Peyer's patch (tissue), 4 donors: ENCODE measurements at places on chromosomes 12 and 14. TPM values are rescaled to one million over a fixed set of nuclear protein-coding genes. Genes with fewer than 3 reads are reported as not detected.
A peak's percentile ranks its signal among the peaks of the same experiment; 100 is the strongest.

DNA sequence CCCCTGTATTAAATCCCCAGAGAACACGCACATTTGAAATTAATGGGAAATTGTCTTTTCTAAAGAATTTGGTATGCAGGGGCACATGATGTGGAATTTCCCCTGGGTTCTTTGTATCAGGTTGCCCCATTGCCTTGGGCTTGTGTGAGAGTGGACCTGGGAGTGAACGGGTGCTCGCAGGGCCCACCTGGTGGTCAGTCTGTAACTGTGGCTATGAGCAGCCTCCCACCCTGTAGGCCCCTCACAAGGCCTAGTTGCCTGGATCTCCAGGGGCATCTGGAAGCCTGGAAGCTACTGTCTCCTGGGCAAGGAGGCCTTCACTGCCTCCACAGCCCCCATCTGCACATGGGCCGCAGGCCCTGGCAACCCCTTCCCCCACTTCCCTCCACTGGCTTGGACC lies 96.7 kb downstream of the SLC25A47 start:
- no peak for DNase-seq

- DNase-seq = no peak
These were observed 75.5 kb upstream of the CAND1 start for GRCh38 chr12:67193704-67194103.

- no peak for DNase-seq
These were observed 174.3 kb upstream of the KRR1 start for GRCh38 chr12:75685617-75686225.

GRCh38 chr12:16154990-16155389 lies 122.5 kb downstream of the SLC15A5 start:
- no peak for DNase-seq

DNA sequence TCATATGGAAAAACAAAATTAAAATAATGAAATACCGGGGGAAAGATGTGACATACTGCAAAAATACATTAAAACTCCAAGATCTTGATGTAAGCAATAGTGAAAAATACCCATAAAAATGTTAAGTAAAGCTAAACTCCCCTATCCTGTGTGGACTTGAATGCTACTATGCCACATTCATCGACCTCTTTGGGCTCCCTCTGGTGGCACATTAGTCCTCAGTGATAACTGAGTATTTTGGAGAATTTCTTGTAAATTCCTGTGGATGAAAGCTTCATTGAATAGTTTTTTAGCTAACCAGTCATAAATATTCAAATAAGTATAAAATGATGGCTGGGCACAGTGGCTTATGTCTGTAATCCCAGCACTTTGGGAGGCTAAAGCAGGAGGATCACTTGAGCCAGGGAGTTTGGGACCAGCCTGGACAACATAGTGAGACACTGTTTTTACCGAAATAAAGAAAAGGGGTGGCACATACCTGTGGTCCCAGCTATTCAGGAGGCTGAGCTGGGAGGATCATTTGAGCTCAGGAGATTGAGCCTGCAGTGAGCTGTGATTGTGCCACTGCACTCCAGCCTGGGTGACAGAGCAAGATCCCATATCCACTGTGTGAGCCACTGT lies 42.4 kb upstream of the SGPP1 start:
- DNase-seq = peak; percentile 83

GRCh38 chr12:94873734-94874517 lies 129.6 kb downstream of the NDUFA12 start:
- DNase-seq = no peak

- DNase-seq = no peak
These were observed 110.9 kb upstream of the DNM1L start for GRCh38 chr12:32568228-32568627.

DNA sequence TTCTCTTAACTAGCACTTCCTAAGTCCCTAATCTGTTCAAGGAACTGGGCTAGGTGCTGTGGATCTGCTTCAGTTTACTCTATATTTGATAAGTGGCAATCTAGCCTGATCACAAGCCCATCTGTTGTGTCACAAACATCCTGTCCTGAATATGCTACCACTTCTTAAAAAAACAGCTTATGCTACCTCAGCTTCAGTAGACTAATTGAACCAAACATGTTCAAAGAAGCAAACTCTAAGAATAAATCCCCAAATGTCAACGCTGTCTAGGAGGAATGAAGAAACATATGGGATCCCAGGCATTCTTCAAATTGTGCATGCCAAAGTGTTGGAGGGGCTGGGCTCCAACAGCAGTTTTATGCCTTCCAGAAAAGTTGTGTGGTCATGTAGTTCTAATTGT lies 10.4 kb upstream of the KCNH5 start:
- no peak for DNase-seq

DNA sequence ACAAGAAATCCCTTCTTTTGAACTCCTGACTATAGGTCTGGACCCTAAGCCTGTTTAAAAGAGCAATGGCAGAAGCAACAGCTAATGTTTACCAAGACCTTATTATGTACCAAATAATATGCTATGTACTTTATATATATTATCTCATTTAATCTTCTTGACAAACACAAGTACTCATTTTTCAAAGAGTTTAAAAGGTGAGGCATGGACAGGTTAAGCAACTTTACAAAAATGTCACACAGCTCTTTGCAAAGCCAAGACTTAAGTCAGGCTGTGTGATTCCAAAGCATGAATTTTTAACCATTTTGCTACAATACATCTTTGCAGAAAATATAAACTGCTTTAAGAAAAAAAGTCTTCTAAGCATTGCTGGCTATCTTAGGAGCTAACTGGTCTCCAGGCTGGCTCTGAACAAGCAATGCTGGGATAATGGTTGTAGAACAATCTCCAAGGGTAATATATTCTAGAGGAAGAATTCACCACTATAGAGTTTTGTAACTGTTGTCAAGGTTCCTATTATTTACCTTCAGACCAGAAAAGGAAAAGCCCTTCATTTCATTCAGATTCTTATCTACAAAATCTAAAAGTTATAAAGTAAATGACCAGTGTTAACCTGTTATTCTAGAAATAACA lies 22.1 kb downstream of the SYNJ2BP start:
- no peak for DNase-seq

DNA sequence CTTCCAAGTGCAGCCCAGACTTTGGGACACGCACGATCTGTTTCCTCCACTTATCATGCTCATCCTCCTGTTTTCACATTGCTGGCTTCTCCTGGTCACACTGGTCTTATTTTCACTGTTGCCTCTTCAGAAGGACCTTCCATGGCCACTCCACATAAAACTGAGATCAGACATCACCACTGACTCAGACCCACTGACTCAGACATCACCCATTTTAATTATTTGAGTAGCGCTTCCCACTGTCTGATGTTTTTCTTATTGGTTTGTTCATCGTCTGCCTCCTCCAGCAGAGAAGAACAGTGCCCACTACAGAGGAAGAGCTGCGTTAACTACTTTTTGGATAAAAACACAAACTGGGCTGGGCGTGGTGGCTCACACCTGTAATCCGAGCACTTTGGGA lies 270.5 kb upstream of the PWP1 start:
- no peak for DNase-seq

GRCh38 chr12:129631316-129631715 lies 272.5 kb downstream of the TMEM132D start:
- DNase-seq = no peak

DNA sequence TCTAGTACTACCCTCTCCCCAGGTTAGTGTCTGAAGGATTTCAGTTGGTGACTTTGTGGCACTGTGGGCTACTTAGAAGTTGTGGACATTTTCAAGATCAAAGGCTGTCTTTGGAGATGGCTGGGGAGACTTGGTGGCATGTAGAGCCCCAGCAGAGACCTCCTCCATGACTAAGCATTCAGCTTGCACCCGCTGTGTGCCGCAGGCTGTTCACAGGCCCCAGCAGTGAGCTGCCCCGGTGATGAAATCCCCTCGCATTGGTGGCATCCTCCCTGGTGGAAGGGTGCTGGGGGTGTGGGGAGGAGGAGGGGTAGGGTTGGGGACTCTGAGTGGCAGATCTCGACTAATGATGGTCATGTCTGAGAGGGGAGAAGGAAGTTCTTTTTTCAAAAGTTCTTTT lies 173.9 kb downstream of the TSPAN9 start:
- no peak for DNase-seq

- no peak for DNase-seq
These were observed 30.8 kb downstream of the GPR19 start for GRCh38 chr12:12665194-12665593.

- no peak for DNase-seq
These were observed 68.6 kb downstream of the RFLNA start for GRCh38 chr12:124363353-124363965.

DNA sequence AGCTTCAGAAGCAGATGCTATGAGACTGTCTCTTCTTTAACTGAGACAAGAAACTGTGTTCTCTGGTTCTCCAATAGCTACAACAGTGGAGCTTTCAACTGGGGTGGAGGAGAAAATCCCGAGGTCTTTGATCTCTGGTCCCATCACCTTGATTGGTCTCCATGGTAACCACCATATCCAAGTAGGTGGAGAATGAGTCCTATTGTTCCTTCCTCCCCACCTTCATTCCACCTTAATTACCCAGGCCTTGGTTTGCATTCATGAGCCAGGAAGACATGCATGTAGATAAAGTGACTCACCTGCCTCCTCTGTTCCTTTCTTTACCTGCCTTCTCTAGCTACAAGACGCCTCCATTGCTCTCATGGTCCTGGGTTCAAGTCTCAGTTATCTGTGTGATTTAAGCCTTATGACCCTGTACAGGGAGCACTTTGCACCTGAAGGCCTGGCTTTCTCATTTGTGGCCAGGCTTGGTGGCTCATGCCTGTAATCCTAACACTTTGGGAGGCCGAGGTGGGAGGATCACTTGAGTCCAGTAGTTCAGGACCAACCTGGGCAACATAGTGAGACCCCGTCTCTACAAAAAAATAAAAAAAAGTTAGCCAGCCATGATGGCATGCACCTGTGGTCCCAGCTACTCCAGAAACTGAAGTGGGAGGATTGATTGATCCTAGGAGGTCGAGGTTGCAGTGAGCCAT lies 157.7 kb upstream of the TBX3 start:
- DNase-seq = no peak

DNA sequence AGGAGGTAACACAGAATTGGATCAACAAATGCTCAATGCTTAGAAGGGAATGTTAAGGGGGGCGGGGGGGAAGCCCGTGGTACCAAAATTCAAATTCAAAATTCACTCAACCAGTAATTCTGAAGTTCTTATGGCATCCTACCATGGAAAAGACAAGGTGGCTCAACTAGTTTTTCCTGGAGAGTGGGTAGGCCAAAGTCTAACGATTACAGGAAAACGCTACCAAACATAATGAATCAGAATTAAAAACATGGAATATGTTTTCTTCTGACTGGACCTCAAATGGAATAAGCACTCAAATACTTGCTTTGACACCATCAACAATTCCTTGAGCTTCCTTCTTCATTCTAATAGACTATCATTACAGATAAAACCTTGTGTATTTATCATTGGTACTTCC lies 2.3 kb downstream of the NACA start:
- no peak for DNase-seq

GRCh38 chr12:106246891-106247673 lies 738 bp downstream of the CKAP4 start:
- DNase-seq = peak; percentile 77

DNA sequence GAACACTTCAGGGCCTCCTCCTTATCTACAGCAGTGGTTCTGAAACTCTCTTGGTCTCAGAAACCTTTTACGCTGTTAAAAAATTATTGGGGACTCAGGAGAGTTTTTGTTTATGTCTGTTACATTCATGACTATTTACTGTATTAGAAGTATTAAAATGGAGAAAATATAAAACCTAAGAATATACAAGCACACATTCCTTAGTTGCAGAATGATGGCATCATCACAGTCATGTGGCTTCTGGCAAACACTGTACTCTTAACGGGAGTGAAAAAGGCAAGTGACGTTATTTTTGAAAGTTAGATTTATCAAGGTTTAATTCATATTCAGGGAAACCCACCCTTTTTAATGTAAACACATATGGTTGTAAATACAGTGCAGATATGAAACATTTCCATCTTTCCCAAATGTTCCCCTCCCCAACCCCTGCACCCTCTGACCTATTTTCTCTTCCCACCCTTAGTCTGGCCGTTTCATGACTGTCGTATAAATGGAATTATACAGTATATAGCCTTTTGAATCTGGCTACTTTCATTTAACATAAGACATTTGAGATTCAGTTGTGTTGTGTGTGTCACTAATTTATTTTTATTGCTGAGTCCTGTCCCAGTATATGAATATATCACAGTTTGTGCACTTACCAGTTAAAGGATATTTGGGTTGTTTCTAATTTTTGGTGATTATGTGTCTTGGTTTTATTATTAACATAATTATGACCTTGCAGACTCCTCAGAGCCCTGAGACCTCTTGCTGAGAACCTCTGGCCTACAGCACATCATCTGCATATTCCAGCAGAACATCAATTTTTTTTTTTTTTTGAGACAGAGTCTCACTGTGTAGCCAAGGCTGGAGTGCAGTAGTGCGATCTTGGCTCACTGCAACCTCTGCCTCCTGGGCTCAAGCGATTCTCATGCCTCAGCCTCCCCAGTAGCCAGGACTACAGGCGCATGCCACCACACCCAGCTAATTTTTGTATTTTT lies 457.0 kb downstream of the PCNX1 start:
- no peak for DNase-seq

- peak; percentile 67 for DNase-seq
These were observed 123.0 kb upstream of the PZP start for GRCh38 chr12:9331218-9331626.

- peak; percentile 48 for DNase-seq
These were observed 8.8 kb downstream of the PTPN6 start for GRCh38 chr12:6959805-6960592.

GRCh38 chr12:105840384-105840783 lies 298.4 kb downstream of the NUAK1 start:
- no peak for DNase-seq

GRCh38 chr14:54669721-54670561 lies 103.0 kb downstream of the SAMD4A start:
- DNase-seq = no peak

Gene TAC3
- 9.6 TPM for total RNA-seq

Gene GZMB
- total RNA-seq = not detected

Gene MIPOL1
- total RNA-seq = 5.6 TPM

Gene LGR5
- 5.1 TPM for total RNA-seq

Gene CCDC38
- not detected for total RNA-seq

Gene MYF6
- not detected for total RNA-seq

Gene TMPRSS12
- not detected for total RNA-seq

Gene OR4L1
- not detected for total RNA-seq

Gene ARHGEF40
- total RNA-seq = 29.1 TPM
